ENCODE measurements at places on chromosomes 7 and 10. TPM values are rescaled to one million over a fixed set of nuclear protein-coding genes. Genes with fewer than 3 reads are reported as not detected.

The TOMM7 gene
- total RNA-seq: 176 TPM

- no peaks in the 10 kb centered on the region for H3K27me3 ChIP-seq
- DNase-seq: no peak
- H3K4me3 ChIP-seq: no peak overlapping the region
- H3K4me1 ChIP-seq: peaks cover 19% of the 10 kb centered on the region
Measured at GRCh38 chr7:6161463-6162330, 110.7 kb downstream of the CYTH3 start.

- no peaks in the 10 kb centered on the region for H3K27me3 ChIP-seq
- peaks cover 11% of the 10 kb centered on the region for H3K36me3 ChIP-seq
- DNase-seq: no peak
Measured at GRCh38 chr7:73705551-73705920, 13.9 kb downstream of the STX1A start.

- H3K27me3 ChIP-seq: no peaks in the 10 kb centered on the region
- H3K4me1 ChIP-seq: peaks cover 42% of the 10 kb centered on the region
- no peak overlapping the region for H3K27ac ChIP-seq
- DNase-seq: no peak
Measured at GRCh38 chr10:118966076-118966849, 63.3 kb upstream of the NANOS1 start.

The NKX2-3 gene
- total RNA-seq: not detected

The ACTL6B gene
- total RNA-seq: not detected

GRCh38 chr7:69374044-69374425 lies 224.2 kb upstream of the AUTS2 start:
- peaks cover 13% of the 10 kb centered on the region for H3K27me3 ChIP-seq
- no peak for DNase-seq
- no peak overlapping the region for H3K4me3 ChIP-seq
- peak overlapping the region; percentile 34 for H3K27ac ChIP-seq
- peaks cover 14% of the 10 kb centered on the region for H3K4me1 ChIP-seq

The TFPI2 gene
- total RNA-seq: 73.5 TPM

The LBX1 gene
- not detected for total RNA-seq

- no peaks in the 10 kb centered on the region for H3K36me3 ChIP-seq
- H3K27ac ChIP-seq: no peak overlapping the region
- H3K27me3 ChIP-seq: no peaks in the 10 kb centered on the region
- H3K4me3 ChIP-seq: no peak overlapping the region
- DNase-seq: no peak
Measured at GRCh38 chr7:122709930-122710646, 7.4 kb upstream of the RNF148 start.

DNA sequence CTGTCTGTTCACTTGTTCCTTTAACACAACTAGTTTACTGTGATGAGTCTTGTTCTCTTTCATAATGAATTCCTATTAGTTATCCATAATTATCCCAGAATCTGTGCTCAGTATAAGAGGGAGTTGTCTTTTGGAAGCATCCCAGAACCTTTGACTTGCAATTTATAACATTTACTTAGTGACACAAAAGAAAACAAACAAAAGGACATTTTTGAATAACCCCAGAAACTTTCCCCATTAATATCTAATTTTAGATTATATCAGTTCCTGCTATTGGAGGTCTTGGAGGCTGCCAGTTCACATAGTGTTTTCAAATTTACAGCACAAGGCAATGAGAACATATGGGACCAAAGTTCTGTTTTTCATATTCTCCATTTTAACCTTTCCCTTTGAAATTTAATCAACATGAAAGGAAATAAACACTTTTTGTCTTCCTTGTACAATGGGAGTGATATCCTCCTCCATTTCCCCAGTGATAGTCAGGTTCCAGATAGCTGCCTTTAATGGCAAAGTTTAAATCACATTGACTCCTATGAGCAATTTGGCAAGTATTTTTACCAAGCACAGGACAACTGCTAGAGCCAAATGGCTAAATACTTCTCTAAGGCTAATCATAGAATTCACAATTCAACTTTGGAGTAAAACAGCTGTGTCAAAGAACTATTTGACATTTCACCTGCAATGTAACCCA lies 37.1 kb upstream of the GNAT3 start:
- peaks cover 1% of the 10 kb centered on the region for H3K36me3 ChIP-seq
- H3K4me1 ChIP-seq: no peaks in the 10 kb centered on the region
- H3K27me3 ChIP-seq: no peaks in the 10 kb centered on the region
- no peak overlapping the region for H3K27ac ChIP-seq

The NXPH1 gene
- not detected for total RNA-seq

- H3K4me3 ChIP-seq: no peak overlapping the region
- H3K36me3 ChIP-seq: peaks cover 6% of the 10 kb centered on the region
- no peak for DNase-seq
- no peak overlapping the region for H3K27ac ChIP-seq
- H3K27me3 ChIP-seq: no peaks in the 10 kb centered on the region
Measured at GRCh38 chr7:77833136-77833535, 34.6 kb downstream of the PHTF2 start.

DNA sequence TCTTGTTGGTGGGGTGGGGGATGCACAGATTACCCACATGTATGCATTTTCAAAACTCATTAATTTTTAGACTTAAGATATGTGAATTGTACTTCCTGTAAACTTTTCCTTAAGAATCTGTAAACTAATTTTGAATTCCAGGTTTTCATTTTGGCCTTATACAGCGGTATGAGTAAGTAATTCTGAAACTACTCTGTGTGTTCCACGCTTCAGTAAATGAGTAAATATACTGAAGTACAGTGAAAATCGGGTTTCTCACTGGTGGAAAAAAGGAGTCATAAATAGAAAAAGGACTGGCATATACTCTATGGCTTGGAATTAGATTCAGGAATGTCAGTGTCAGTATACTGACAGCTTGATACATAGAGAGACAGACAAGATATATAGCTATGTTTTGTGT lies 72.8 kb downstream of the CTTNBP2 start:
- no peaks in the 10 kb centered on the region for H3K4me1 ChIP-seq
- H3K27ac ChIP-seq: no peak overlapping the region
- H3K27me3 ChIP-seq: no peaks in the 10 kb centered on the region
- no peak for DNase-seq
- no peaks in the 10 kb centered on the region for H3K36me3 ChIP-seq

GRCh38 chr7:127514499-127514898 lies 70.9 kb downstream of the GCC1 start:
- DNase-seq: no peak
- no peak overlapping the region for H3K4me3 ChIP-seq
- H3K27ac ChIP-seq: no peak overlapping the region

DNA sequence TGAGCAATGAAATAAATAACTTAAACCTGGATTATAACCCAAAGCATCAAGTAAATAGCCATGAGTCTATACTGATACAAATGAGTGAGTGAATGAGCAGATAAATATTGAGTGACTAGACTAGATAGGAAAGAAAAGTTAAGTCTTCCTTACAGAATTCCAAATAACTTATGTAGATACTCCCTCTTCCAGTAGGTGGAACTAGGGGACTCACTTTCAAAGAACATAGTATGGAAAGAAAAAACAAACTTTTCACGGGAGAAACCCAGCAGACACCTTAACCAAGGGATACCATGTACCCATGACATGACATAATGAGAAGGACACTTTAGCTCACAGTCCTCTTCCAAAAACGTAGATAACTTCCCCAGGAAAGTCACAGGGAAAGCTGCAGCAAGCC lies 32.2 kb downstream of the CSGALNACT2 start:
- no peak overlapping the region for H3K27ac ChIP-seq
- H3K36me3 ChIP-seq: peaks cover 11% of the 10 kb centered on the region
- H3K4me3 ChIP-seq: no peak overlapping the region
- H3K4me1 ChIP-seq: no peaks in the 10 kb centered on the region

The TUBB8 gene
- 0.67 TPM for total RNA-seq

The CLDN4 gene
- total RNA-seq: 175 TPM
